ENCODE measurements at places on chromosomes 7 and 10.

DNA sequence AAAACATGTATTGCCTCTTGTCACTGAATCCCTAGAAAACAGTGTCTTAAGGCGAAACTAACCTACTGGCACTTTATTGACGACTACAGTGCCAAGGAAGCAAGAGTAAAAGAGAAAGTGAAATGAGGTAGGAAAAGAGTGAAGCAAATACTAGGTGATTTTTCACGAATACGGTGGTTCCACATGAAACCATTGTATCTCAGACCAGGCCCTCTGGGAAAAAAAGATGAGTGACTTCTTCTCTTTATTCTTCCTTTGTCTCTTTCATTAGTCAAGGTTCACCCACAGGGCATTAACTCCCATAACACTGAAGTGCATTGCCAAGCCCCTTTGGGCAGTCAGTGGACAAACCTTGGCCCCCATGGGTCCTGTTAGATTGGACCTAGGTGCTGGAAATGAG, 16.2 kb upstream of the MACC1 start:
- no peak for DNase-seq

DNA sequence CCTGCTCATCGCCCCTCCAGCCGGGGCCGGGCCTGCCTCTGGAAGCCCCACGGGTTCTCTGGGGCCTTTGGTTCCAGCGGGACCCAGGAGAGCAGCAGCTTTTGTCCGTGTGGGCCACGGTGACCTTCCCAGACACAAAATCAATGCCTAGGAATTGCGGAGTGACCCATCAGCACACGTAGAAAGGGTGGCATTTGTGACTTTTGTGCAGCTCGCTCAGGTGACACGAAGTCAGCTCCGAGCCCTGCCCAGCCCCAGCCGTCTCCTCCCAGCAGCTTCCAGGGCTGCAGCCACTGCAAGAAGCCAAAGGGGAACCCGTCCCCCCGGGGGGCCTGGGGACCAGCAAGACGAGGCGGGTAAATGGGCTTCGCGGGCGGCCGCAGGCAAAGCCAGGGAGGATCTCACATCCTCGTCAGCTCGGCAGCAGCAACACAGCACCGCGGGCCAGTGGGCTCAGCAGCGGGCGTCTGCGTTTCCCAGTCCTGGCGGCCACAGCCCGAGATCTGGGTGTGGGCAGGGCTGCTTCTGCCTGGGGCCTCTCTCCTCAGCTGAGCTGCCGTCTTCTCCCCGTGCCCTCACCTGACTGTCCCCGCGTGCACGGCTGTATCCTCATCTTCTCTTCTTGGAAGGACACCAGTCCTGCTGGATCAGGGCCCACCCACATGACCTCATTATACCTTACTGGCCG, 88.5 kb downstream of the PAXIP1 start:
- DNase-seq = no peak

GRCh38 chr7:151800391-151800790, 76.5 kb downstream of the PRKAG2 start:
- DNase-seq = no peak

DNA sequence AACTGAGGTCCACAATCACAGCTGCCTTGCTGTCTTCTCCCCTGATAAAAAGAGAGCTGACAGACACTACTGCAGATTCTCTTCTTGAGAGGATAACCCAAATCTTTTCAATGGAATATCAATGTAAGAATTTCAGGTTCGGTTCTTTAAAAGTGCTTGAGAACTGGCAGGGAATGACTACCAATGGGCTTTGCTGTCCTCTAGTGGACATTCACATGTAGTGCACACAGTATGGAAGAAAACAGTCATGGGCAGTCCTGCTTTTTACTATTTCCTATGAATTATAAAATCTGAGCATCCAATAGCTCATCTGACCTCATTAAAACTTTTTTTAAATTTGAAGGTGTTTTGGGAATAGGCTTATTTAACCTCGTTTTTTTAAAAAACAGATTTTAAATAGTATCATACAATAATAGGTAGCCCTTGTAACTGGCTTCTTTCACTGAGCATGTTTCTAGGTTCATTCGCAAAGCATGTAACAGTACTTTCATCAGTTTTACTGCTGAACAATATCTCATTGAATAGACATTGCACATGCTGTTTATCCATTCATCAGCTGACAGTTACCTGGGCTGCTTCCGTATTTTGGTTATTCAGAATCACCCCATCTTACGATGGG, 18.3 kb downstream of the FZD9 start:
- DNase-seq = peak; percentile 44

Measured in NCI-H2029 treated with DMSO at 0.1 percent for 48 hours (cell line).